Activated CD4-positive, alpha-beta memory T cell treated with anti-CD3 and anti-CD28 coated beads for 36 hours (primary cell): ENCODE measurements at places on chromosomes 5 and 9.

GRCh38 chr9:99257723-99258389 lies 35.8 kb downstream of the SEC61B start:
- no peak for DNase-seq
- H3K36me3 ChIP-seq, result no peaks in the 10 kb centered on the region
- no peak overlapping the region for H3K4me3 ChIP-seq

GRCh38 chr5:96572864-96573512 lies 89.2 kb upstream of the CAST start:
- H3K4me3 ChIP-seq, result no peak overlapping the region
- H3K36me3 ChIP-seq, result no peaks in the 10 kb centered on the region
- DNase-seq, result no peak
- no peaks in the 10 kb centered on the region for H3K27me3 ChIP-seq

DNA sequence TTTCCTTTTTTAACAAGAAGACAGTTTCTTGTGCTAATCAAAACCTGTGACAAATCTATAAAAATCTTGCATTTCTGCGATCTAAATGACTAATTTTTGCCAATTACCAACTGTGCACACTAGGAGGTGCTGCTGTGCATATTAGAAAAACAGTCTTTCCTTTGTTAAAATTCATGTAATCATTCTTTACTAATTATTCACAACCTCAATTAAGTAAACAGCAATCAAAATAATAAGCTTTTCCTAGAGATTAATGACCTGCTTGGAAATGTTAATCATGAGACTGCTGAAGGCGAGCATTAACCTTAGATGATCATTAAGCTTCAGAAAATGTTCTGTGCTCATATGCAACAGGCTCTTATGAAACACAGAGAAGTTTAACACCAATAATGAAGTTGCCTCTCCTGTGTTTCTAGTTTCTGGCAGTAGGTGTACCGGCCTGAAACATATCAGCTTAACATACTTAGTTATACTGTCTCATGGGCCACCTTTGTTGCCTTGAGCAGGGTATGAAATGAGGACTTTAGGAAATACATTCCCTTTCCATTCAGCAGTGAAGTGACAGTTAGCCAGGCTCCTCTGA lies 17.7 kb downstream of the RFESD start:
- H3K4me1 ChIP-seq, result peaks cover 1% of the 10 kb centered on the region
- no peak for DNase-seq
- H3K27me3 ChIP-seq, result no peaks in the 10 kb centered on the region
- no peak overlapping the region for H3K27ac ChIP-seq

DNA sequence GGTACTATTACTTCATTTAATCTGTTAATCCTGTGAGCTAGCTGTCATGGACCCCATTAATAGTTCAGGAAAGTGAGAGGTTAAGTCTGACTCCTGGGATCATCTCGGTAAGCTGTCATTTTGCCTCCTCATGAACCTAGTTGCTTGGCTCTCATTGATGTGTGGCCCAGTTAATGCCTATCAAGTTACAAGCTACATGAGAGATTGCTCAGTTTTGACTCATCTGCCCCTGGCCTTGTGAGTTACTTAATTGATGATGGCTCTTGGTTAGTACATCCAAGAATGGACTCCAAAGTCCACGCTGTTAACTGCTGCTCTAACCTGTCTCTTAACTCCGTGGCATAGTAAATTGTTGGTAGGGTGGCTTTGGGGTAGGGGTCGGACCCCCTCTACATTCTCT lies 23.9 kb downstream of the LARP1 start:
- no peaks in the 10 kb centered on the region for H3K27me3 ChIP-seq
- H3K27ac ChIP-seq, result no peak overlapping the region
- no peak overlapping the region for H3K4me3 ChIP-seq

GRCh38 chr5:71475788-71476384 lies 20.4 kb downstream of the BDP1 start:
- peaks cover 17% of the 10 kb centered on the region for H3K36me3 ChIP-seq
- H3K4me1 ChIP-seq, result no peaks in the 10 kb centered on the region
- no peak overlapping the region for H3K4me3 ChIP-seq
- no peaks in the 10 kb centered on the region for H3K27me3 ChIP-seq
